Right hindlimb (tissue), 1 donor: ENCODE measurements at places on chromosomes 4 and X.

GRCh38 chr4:103098341-103098740 lies 1.3 kb downstream of the BDH2 start:
- DNase-seq, result no peak

GRCh38 chr4:87150498-87151261 lies 69.7 kb downstream of the KLHL8 start:
- no peak for DNase-seq

DNA sequence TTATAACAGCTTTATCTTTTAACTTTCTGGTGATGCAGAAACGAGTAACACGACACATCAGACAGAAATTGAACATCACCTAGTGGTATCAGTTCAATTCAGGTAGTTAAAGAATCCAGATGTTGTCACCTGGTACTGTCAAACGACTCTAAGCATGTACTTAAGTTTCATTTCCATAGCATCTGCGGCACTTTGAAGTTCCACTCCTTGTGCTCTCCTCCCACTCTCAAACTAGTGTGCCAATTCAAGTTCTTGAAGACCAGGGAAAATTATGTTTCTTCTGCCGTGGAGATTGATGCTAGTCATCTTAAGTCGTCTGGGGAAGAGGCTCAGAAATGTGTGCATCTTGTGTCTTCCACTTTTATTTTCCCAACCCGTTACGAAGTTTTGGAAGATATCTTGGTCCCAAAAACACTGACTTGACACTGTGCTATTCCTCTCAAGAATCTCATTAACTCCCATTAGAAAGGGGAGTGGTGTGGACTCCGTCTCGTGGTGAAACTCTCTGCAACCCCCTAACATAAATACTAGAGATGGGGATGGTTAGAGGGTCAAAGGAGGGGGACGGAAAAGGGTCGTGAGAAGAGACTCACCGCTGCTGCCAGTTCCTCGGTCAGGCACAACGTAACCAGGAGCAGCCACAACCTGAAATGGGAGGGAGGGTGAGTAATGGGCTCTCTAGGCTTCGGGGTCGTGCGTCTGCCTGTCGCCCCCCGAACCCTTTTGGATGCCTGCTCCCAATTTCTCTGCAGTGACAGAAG lies 693 bp downstream of the COL4A6 start:
- no peak for DNase-seq

DNA sequence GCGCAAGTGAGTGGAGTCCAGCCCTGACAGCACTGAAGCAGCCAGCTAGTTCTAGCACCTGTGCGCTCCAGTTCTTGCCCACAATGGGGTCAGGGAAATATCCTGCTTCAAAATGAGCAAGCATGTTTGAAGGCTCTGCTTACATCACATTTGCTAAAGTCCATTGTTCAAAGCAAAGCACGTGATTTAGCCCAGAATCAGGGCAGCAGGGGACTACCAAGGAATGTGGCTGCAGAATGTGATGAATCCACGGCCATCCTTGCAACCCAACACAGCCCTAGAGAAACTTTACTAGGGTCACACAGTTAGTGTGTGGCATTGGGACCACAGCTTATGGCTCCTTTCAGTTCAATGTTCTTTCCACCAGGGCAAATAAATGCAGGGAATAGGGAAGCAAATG lies 47.3 kb upstream of the SMIM31 start:
- DNase-seq, result no peak

DNA sequence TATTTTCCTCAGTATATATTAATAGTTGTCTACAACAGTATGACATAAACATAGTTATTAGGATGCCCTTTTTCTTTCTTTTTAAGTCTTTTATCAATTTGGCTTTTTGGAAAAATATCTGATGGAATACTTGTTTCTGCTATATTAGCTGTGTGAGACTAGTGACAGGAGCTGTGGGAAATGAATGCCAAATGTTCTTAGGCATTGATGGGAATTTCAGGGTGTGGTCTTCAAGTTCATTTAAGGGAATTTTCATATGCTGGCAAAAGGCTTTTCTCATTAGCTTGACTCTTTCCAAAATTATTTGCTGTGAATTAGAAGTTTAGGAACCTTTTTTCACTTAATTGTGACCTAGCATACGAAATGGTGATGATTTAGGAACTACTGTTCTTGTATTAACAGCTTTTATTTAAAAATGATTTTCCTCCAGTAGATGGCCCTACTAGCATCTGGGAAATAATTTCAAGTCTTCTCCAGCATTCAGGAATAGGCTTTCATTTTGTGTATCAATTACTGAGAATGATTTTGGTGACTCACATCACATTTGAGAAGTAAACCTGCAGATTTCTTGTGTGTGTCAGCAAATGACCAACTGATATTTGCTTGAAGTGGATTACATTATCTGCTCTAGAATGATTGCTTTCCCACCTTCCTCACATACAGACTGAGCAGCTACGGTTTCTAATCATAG lies 70.9 kb downstream of the HTT start:
- DNase-seq, result no peak

GRCh38 chr4:160814726-160815125 lies 1349.1 kb downstream of the FSTL5 start:
- DNase-seq, result no peak

DNA sequence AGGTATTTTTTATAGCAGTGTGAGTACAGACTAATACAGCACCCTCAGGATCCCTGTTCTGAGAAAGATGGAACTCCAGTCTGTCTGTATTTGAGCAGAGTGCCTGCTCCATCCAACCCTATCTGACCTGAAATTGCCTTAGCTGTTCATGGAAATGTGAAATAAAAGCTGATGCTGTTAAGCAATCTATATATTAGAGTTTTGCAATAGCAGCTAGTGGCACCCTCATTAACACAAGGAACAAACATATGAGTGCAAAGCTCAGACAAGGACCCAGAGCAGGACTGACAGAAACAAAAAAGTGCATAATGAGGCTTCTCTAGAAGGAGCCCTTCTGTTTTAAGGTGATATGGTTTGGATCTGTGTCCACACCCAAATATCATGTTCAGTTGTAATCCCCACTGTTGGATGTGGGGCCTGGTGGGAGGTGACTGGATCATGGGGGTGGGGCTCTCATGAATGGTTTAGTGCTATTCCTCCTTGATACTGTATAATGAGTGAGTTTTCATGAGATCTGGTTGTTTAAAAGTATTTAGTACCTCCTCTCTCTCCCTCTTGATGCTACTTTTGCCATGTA lies 272.9 kb upstream of the KLF3 start:
- no peak for DNase-seq

DNA sequence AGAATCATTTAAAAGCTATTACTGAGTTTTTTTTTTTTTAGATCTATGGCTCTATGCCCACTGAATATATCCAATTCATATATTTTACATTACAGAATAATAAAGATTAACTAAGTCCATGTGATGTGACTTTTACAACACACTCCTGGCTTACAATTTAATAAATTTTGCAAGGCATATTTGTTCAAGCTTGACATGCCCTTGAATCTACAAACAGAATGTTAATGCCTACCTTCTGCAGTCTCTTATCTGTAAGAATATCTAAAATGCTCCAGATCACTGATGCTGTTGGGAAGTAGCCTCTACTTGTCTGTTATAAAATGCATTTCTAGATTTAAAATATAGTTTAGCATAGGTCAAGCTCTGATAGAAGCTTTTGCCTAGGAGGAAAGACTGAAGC lies 100.7 kb upstream of the RASGEF1B start:
- no peak for DNase-seq

- no peak for DNase-seq
These were observed 41.6 kb downstream of the BEX3 start for GRCh38 chrX:103417933-103418332.

- DNase-seq, result no peak
These were observed 271.5 kb upstream of the FAM241A start for GRCh38 chr4:111873801-111874200.

- no peak for DNase-seq
These were observed 143.4 kb upstream of the VCX3A start for GRCh38 chrX:6678313-6678712.

GRCh38 chrX:44343412-44344141 lies at the start of gene EFHC2:
Gene EFHC2 (minus strand): TSS chrX:44343672. CDS start chrX:44343588, 84 bp downstream.
- DNase-seq, result peak; percentile 69

- no peak for DNase-seq
These were observed 5.4 kb upstream of the SOWAHD start for GRCh38 chrX:119753001-119753400.

- DNase-seq, result no peak
These were observed 1336.5 kb downstream of the PCDH19 start for GRCh38 chrX:99073551-99073950.

- no peak for DNase-seq
These were observed 8.0 kb upstream of the CPEB2 start for GRCh38 chr4:14994242-14994641.

GRCh38 chr4:139295206-139295941 lies 5.9 kb upstream of the NAA15 start:
- DNase-seq, result peak; percentile 97

- no peak for DNase-seq
These were observed 13.8 kb downstream of the RNF4 start for GRCh38 chr4:2482693-2483092.
